ENCODE measurements at places on chromosomes 1 and 21. TPM values are rescaled to one million over a fixed set of nuclear protein-coding genes. Genes with fewer than 3 reads are reported as not detected.

Gene F5
- 0.60 TPM for total RNA-seq

Gene NMNAT1
- 3.9 TPM for total RNA-seq

Gene CCDC185
- total RNA-seq: not detected

Gene PLA2G2F
- not detected for total RNA-seq

All from tibial nerve (tissue), 4 donors.